ENCODE measurements at places on chromosomes 6 and 20. TPM values are rescaled to one million over a fixed set of nuclear protein-coding genes. Genes with fewer than 3 reads are reported as not detected.

SLC29A1 gene
- 35.2 TPM for polyA plus RNA-seq

ZBTB46 gene
- polyA plus RNA-seq: 25.7 TPM

TMEM151B gene
- polyA plus RNA-seq: 0.41 TPM

BPI gene
- 0.74 TPM for polyA plus RNA-seq

MGME1 gene
- 40.3 TPM for polyA plus RNA-seq

LY6G6D gene
- not detected for polyA plus RNA-seq

ADAM33 gene
- polyA plus RNA-seq: 6.1 TPM

SLC17A2 gene
- polyA plus RNA-seq: 0.69 TPM

TLDC2 gene
- polyA plus RNA-seq: 5.5 TPM

PTPN1 gene
- polyA plus RNA-seq: 31.3 TPM

Measured in left renal cortex interstitium (tissue), 4 donors.